ENCODE measurements at places on chromosomes 12 and 14. TPM values are rescaled to one million over a fixed set of nuclear protein-coding genes. Genes with fewer than 3 reads are reported as not detected.

Gene SPRYD4
- 1.4 TPM for total RNA-seq

Gene CD163
- total RNA-seq = not detected

Gene DIO3
- total RNA-seq = not detected

Gene POLR3B
- 14.3 TPM for total RNA-seq

Gene KIF5A
- total RNA-seq = 2.8 TPM

Data from SJSA1 (cell line).